Fibroblast of skin of right biceps (primary cell): ENCODE measurements at places on chromosomes 16 and 17.

- peak; percentile 33 for DNase-seq
These were observed 1.5 kb downstream of the FBRS start for GRCh38 chr16:30659507-30660423.

DNA sequence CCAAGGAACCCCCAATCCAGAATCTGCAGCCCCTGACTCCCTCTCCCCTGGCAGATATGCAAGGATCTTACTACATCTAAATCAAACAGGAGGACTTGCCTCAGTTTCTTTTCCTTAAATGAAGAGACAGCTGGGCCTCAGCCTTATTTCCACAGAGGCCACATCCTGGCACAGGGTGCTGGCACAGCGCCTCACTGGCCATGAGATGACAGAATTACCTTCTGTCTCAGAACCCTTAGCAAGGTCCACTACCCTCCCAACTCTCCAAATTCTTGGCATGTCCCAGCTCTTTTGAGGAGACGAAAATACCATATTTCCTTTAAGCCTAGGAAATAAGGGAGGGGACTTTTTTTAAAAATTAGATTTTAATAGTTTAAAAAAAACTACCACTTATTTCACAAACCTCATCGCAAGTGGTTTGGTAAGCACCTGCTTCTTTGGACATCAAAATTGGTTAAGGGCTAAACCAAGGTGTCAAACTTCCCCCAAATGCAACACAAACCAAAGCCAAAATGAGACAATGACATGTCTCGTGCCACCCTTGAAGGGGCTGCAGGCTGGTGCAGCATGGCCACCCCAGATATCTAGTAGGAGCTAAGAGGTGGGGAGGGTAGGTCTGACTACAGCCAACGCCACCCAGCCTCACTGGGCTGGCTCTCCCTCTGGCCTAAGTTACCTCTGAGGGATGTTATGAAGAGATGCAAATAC, 25.3 kb downstream of the FAM117A start:
- no peak for DNase-seq

DNA sequence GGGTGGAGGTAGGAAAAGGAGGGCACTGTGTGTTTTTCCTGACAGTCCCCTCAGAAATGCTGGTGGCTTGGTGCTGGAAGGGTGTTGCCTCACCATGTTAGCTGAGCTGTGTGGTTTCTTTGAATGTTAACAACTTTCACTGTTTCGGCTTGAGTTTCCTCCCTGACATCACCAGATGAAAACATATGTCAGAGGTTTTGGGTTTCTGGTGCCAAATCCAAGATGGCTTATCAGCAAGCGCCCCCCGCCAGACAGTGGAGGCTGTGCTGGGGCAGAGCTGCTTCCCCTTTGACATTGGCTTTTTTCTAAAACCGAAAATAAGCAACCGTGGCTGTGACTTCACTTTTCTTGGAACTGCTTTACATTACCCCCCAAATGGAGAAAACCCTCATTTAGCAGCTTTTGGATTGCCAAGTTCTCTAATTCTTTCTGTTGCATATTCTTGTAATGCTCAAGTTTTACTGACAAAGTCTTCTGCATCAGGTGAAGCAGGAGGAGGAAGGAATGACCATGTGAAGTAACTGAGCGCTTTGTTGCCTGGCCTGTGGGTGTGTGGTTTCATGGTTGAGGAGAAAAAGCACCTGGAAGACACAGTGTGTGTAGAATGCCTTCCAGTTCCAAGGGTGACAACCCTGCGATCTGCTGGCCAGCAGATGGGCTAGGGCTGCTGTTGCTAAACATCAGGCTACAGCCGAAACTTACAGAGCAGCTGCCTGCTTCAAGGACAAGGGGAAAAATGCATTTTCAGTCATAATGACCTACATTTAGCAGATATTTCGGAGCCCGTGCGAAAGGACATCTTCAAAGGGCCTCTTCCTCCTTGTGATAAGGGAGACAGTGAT, 9.7 kb downstream of the RMI2 start:
- DNase-seq, result peak; percentile 61

- DNase-seq, result no peak
These were observed 15.9 kb downstream of the ZC3H7A start for GRCh38 chr16:11780991-11781680.
